Osteocyte (in vitro differentiated cells): ENCODE measurements at places on chromosomes 16 and 17. TPM values are rescaled to one million over a fixed set of nuclear protein-coding genes. Genes with fewer than 3 reads are reported as not detected.

The CMTM2 gene
- total RNA-seq = not detected in 2 replicates

The SLC12A3 gene
- total RNA-seq = not detected in 2 replicates

The PRAC2 gene
- not detected in 2 replicates for total RNA-seq

DNA sequence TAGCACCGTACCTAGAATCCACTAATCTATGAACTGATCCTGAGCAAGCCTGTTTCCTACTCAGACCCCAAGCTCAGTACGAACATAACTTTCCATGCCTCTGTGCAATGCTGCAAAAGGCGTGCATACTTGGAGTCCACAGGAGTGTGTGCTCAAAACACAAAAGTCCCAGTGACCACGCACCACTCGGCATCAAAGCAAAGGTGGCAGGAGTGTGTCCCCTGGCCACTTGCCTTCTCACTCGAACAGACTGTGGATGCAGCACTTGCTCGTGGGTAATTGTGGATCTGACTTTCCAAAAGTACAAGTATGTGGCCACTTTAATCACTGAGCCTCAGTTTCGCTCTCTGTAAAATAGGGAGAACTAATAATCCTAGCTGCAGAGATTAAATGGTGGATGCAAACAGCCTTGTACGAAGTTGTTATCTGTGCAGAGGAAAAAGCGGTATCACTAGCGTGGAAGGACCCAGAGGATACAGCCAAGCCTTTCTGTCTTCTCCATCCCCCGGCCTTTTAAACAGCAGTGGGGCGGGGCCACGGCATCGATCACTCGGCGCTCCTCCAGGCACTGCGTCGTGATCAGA lies 311 bp upstream of the KDM8 start:
- no peaks in the 10 kb centered on the region for H3K36me3 ChIP-seq
- peak overlapping the region; percentile 98 for H3K4me3 ChIP-seq
- peaks cover 28% of the 10 kb centered on the region for H3K4me1 ChIP-seq

DNA sequence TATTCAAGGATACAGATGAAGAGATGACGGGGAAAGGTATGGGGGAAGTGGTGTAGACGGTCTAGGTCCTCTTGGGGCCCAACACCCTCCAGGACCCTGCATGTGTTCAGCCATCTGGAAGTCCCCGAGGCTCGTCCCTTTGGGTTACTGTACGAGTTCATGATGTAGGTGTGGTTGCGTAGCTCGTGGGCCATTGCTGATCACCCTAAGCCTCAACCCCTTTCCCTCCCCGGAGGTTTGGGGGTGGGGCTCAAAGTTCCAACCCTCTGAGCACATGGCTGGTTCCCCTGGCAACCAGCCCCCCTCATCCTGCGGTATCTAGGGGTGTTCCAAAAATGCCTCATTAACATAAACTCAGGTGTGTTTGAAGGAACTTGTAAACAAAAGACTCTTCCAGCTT lies 98.8 kb upstream of the METRNL start:
- peaks cover 8% of the 10 kb centered on the region for H3K4me1 ChIP-seq
- H3K27me3 ChIP-seq = no peaks in the 10 kb centered on the region
- no peaks in the 10 kb centered on the region for H3K36me3 ChIP-seq
- H3K27ac ChIP-seq = no peak overlapping the region
- no peak for DNase-seq
